Kidney tubule cell (primary cell): ENCODE measurements at places on chromosomes 2 and 18.

- no peak for DNase-seq
Observed at GRCh38 chr18:9709304-9709877, 1.3 kb downstream of the RAB31 start.

DNA sequence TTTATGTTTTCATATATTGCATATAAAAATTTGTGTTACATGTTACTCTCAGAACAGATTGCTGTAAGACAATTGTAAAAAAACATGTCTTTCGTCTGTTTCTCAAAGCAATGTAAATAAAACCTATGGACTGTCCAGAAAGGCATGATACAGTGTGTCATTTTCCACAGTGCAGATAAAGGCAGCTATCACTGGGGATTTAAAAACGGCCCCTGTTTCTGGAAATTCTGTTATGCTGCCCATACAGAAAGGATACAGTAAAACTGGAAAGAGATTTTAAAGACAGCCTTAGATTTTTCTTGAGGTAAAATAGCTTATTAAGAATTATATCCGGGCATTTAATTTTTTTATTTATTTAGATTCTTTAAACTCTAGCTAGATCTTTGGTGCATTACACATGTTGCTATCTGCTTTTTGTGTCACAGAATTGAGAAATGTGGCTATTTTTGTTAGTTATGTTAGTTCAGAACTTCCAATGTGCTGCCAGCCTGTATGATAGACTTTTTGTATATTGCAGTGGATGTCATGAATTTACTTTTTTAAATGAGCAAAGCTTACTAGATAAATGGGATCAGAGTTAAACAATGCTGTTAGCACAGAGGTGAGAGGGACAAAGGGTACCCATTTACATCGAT, 859 bp upstream of the INO80D start:
- DNase-seq: peak; percentile 18

DNA sequence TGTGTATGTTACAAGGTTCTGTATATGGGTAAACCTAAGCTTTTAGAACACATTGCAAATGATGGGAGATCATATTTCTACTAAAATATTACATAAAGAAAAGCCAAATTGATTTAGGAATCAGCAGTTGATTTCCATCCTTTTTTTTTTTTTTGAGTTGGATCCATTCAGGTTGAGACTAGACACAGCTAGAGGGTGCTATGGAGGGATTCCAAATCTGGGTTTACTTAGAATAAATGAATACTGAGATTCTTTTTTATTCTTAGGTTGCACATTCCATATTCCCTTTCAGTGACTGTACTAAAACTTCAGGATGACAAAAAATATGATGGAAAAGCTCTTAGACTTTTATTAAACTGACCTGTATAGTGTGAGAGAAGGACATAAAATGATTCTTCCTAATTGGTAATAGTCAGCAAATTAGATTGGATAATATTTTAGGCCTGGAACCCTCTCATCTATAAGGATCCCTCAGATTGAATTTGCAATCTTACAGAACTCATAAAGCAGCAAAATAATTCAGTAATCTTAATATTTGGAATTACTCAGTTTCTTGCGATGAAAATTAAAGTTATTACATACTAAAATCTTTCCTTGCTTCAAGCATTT, 183.3 kb upstream of the SESTD1 start:
- no peak for DNase-seq

- DNase-seq: no peak
Observed at GRCh38 chr2:156242874-156243273, 89.6 kb downstream of the NR4A2 start.

GRCh38 chr18:21391074-21391673, 149.1 kb downstream of the GREB1L start:
- DNase-seq: peak; percentile 87

DNA sequence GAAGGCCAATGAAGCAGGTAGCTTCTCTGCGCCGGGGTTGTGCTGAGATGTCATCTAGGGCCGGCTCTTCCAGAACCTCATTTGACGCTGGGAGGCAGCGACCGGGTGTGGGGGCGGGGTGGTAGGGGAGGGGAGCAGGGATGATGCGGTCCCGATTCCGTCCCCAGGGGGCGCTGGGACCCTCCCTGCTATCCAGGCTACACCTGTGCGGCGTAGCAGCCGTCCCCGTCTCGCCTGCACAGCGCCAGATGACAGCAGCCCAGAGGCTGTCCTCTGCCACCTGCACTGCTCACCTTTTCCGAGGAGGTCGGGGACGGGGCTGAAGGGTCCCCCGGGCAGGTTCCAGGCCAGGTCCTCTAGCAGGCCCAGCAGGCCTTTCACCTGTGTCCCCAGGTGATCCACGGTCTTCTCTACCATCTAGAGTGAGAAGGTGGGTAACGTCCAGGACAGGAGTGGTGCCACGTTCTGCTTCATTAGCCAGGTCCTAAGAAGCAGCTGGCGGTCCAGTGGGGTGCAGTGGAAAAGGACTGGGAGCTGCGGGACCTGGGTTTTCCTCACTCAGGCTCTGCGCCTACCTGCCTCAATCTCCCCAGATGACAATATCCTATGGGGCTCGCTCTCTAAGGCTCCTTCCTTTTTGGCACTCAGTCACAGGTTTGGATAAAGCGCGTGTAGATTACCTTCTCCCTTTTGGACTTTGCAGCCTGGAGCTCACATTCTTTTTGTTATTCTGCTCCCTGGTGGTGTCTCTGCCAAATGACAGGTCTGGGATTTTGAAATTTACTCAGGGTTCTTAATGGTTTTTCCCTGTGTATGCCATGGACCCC, 56.0 kb upstream of the RAB6C start:
- peak; percentile 49 for DNase-seq

DNA sequence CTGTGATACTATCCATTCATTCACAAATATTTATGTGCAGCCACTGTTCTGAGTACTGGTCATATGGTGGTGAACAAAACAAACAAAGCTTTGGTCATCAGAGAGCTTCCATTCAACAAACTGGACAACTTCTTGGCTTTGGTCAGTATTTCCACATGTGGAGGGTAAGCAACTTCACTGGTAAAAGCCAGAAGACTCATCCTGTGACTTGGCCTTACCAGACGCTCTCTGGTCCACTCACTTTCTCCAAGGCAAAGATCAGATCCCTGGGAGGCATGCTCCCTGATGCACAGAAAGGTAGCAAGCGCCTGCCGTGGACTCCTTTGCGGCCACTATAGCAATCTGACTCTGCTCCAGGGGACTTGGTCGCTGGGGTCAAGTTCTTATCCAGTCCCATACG, 179.5 kb downstream of the EN1 start:
- peak; percentile 2 for DNase-seq

- DNase-seq: peak; percentile 44
Observed at GRCh38 chr2:47008381-47009252, 93.0 kb upstream of the MCFD2 start.

- DNase-seq: no peak
Observed at GRCh38 chr2:165701147-165701546, 92.9 kb downstream of the GALNT3 start.

GRCh38 chr2:204282525-204282924, 262.8 kb upstream of the PARD3B start:
- peak; percentile 83 for DNase-seq

GRCh38 chr2:15177103-15177502, 384.0 kb downstream of the NBAS start:
- peak; percentile 80 for DNase-seq

DNA sequence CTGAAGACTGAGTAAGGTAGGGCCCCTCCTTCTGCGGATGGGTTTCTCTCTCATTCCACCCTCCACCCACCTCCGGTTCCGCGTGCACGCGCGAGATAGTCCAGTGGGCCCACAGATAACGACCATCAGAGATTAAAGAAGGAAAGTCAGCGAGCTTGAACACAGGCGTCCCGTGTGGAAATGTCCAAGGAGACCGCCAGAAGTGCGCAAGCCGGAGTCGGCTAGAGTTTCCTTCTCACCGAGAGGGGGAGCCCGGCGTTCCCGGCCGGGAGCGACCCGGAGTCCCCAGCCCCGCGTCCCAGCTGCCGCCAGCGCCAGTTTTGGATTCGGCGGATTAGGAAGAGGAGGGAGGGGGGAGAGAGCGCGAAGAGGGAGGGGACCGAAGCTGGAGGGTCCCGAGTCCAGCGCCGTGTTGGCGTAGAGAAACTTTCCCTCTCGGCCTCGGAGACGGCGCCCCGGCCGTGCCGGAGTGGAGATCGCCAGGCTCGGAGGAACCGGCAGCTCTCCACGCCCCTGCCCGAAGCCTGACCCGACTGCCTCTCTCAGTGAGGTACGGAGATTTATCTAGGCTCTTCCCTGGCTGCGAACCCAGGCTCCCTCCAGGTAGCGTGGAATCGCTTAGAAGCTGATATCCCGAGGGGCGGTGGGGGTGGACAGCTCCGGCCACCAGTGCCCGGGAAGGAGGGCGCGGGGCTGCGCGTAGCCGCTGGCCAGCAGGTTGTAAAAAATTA, at the start of gene GULP1:
GULP1 (plus strand) TSS at position 258 of the 731 bp plus-strand sequence. CDS start 185,829 bp downstream, outside the sequence.
- peak; percentile 81 for DNase-seq

DNA sequence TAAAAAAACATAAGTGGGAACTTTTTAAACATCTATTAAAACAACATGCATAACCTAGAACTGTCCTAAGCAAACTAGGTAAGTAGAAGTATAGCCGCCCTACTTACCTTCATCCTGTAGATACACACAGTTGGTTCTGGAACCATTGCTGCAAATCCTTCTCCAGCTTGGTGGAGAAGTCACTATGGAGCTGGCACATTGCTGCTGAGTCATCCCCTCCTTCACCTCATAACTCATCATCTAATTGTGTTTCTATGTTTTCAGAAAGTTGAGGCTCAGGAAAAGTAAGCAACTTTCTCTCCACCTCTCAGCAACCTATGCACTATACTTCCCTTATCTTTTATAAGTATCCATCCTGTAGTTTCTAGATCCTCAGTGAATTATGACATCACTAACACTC, 269.8 kb upstream of the MMADHC start:
- peak; percentile 29 for DNase-seq
